ENCODE measurements at places on chromosomes 2 and 18. TPM values are rescaled to one million over a fixed set of nuclear protein-coding genes. Genes with fewer than 3 reads are reported as not detected.

Gene SLC4A5
- total RNA-seq: 0.28 TPM

DNA sequence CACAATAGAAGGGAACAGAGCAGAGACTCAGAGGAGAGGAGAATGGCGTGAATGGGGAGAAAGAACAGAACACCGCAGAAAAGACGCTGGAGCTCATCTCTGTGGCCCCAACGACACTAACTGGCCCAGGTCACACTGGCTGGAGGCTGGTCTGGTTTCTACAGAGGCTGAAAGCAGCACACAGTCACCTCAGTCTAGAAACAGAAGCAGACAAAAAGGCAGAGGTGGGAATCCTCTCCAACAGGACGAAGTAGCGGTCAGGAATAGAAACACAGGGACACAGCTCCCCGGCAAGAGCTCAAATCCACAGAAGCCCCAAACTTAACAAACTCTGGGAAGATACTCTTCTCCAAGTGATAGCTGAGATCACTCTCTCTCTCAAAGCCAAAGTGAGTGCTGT, 9.2 kb downstream of the SLC66A2 start:
- DNase-seq: no peak

Gene OTOF
- 0.33 TPM for total RNA-seq

- no peak for DNase-seq
Observed at GRCh38 chr2:38093527-38094165, 17.7 kb upstream of the CYP1B1 start.

DNA sequence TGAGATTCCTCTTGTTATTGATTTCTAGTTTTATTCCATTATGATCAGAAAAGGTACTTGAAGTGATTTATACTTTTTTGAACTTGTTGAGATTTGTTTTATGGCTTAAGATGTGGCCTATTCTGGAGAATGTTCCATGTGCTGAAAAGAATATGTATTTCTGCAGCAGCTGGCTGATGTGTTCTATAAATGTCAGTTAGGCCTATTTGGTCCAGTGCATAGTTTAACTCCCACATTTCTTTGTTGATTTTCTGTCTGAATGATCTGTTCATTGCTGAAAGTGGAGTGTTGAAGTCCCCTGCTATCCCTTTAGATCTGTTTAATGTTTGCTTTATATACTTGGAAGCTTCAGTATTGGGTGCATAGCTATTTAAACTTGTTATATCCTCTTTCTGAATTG, 7.1 kb upstream of the OR6B2 start:
- no peak for DNase-seq

Gene TMSB10
- total RNA-seq: 1,769 TPM

Gene GAREM1
- total RNA-seq: 19.3 TPM

DNA sequence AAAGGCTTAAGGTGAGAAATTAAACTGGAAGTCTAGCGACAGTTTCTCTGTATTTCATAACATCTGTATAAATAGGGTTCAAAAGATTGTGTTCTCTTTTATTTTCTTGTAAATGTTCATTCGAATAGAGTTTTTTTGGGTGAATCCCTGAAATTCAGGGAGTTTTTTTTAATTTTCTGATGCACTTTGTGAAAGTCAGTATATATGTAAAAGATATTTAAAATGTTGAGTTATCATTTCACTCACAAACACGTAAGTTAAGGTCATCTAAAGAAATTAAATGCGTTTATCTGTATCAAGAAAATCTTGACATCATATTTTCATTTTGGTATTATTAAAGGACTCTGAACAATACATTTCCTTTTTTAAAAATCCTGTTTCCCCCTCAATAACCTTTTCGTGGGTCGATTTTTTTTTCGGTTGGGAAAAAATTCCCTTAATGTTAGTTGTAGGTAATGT, 3.4 kb downstream of the SP9 start:
- DNase-seq: no peak

- no peak for DNase-seq
Observed at GRCh38 chr2:224638301-224638823, 53.2 kb upstream of the CUL3 start.

DNA sequence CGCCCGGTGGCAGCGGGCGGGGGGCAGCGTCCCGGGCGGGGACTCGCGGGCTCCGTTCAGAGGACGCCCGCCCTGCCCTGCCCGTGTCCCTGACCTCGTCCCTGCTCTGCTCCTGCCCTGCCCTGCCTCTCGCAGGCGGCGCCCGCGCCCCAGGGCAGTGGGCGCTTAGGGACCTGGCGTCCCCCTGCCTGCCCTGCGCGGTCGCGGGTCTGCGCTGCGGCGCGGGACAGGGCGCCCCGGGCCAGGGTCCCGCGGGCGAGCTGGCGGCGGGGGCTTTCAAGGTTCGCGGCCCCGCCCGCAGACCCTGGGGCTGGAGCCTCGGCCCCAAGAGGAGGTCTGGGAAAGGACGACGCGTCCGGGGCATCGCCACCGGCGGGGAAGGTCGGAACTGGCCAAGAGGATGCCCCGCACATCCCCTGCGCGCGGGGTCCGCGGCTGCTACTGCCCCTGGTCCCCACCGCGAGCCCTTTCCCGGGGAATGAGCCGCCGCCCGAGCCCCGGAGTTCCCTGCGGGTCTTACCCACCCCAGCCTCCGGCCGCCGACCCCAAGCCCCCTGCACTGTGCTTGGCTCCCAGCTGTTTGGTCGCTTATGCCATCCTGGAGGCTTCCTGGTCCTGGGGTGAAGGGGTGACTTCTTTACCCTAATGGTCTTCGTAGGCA, 679 bp downstream of the RNF144A start:
- DNase-seq: no peak

GRCh38 chr2:127140538-127140937, 33.6 kb upstream of the BIN1 start:
- no peak for DNase-seq

Gene ANKRD44
- 10.1 TPM for total RNA-seq

DNA sequence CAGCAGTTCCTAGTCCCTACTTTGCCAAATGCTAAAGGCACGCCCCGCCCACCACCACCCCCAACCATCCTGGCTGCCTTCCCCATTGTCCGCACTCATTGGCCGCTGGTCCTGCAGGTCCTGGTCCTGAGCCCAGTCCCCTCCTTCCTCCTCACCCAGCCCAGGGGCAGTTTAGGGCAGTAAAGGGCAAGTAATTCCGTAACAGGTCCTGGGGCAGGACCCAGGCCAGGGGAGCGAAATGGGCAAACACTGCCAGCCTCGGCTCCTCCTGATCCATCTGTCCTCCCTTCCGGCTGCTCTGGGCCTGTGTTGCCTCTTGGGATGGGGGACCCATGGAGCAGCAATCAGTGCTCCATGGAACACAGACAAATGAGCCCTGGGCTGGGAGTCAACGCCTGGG, 6.1 kb downstream of the ADCY3 start:
- DNase-seq: no peak

Gene HNRNPLL
- total RNA-seq: 19.1 TPM

- DNase-seq: no peak
Observed at GRCh38 chr2:12637754-12638153, 79.0 kb upstream of the TRIB2 start.

GRCh38 chr18:30889519-30890301, 152.8 kb downstream of the DSC3 start:
- no peak for DNase-seq

- no peak for DNase-seq
Observed at GRCh38 chr18:48753691-48754090, 197.1 kb downstream of the SMAD7 start.

Gene LRATD1
- total RNA-seq: 10.5 TPM

Gene FTCDNL1
- total RNA-seq: 3.5 TPM

Gene MGAT4A
- 37.4 TPM for total RNA-seq

DNA sequence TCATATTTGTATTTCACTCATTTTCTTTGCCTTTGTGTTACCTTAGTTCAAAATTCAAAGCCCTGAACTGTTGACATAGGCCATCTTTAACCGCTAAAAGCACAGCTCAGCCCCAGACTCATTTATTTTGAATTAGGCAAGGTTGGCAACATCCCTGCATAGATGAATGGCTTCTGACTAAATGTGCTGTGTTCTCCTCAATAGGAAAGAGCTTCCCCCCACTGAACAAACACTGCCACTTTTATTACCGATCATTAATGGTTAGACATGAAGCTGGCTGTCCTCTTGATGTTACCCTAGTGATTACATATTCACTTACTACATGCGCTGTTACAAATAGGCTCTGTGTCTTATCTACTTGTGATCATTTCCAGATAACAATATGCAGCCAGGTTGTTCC, 170.7 kb downstream of the ADCYAP1 start:
- DNase-seq: no peak

Gene PLEKHH2
- total RNA-seq: 4.8 TPM

- no peak for DNase-seq
Observed at GRCh38 chr2:240601831-240602160, 15.3 kb downstream of the CAPN10 start.
